Stimulated activated CD8-positive, alpha-beta memory T cell treated with anti-CD3 and anti-CD28 coated beads, Interleukin-4, amount 100 ng/mL, for 4 hours (primary cell): ENCODE measurements at places on chromosomes 16 and 17.

DNA sequence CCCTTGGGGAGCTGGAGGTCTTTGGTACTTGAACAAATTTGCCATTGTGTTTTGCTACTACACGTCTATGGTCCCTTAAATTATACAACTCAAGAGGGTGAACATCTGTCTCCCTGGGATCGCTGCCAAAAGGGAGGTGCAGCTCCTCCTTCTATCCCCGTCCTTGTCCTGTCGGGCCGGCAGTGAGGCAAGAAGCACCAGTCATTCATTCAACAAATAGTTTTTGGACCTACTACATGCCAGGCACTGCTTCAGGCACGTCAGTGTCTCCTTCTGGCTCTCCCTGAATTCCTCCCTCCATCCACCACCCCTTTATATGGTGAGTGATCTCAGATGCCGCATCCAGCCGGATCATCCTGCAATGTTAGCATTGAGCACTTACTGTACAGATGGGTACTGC is 2.2 kb upstream of the RPL38 start:
- DNase-seq: no peak

DNA sequence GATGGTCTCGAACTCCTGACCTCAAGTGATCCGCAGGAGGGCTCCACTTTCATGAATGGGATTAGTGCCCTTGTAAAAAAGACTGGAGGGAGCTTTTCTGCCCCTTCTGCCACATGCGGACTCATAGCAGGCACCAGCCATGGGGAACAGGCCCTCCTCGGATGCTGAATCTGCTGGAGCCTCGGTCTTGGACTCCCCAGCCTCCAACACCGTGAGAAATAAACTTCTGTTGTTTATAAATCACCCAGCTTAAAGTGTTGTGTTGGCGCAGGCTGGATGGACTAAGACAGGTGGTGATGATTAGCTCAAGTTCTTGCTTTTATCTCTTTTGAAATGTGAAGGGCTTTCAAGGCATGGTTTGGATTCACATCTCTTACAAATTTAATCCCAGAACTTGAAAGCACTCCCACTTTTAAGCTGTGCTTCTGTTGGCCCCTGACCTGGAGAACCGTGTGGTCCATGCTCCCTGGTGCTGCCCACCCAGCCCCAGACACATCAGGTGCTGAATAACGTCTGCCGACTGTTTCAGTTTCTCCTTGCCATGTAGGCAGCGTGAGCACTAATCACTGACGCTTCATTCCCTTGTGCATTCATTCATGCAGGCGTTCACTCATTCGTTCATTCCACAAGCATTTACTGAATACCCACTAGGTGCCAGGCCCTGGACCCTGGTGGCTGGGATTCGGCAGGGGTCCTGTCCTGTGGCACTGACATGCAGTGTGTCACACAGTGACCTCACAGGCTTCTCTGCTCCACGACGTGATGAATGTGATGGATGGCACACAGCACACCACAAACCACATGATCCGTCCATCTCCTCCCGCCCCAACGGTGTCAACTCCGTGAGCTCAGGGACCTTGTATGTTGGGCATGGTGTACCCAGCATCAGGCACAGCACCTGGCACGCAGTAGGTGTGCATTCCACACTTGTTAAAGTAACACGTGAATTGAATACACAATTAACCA is 8.9 kb downstream of the CIBAR2 start:
- no peak for DNase-seq

GRCh38 chr16:2438121-2438520 is 8.9 kb downstream of the CCNF start:
- DNase-seq: no peak

DNA sequence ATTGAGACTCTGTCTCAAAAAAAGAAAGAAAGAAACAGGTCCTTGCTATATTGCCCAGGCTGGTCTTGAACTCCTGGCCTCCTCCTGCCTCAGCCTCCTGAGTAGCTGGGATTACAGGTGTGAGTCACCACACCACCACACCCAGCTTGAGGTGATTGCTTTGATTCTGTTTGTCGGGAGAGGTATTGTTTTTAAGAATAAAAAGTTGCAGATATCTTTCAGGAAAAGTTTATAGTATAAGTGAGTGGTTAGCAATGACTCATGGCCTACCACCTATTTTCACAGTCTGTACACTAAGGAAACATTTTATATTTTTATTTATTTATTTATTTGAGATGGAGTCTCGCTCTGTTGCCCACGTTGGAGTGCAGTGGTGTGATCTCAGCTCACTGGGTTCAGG is 45.0 kb downstream of the RHOT1 start:
- no peak for DNase-seq

GRCh38 chr17:50638966-50639713 is 4.5 kb downstream of the ABCC3 start:
- DNase-seq: no peak

DNA sequence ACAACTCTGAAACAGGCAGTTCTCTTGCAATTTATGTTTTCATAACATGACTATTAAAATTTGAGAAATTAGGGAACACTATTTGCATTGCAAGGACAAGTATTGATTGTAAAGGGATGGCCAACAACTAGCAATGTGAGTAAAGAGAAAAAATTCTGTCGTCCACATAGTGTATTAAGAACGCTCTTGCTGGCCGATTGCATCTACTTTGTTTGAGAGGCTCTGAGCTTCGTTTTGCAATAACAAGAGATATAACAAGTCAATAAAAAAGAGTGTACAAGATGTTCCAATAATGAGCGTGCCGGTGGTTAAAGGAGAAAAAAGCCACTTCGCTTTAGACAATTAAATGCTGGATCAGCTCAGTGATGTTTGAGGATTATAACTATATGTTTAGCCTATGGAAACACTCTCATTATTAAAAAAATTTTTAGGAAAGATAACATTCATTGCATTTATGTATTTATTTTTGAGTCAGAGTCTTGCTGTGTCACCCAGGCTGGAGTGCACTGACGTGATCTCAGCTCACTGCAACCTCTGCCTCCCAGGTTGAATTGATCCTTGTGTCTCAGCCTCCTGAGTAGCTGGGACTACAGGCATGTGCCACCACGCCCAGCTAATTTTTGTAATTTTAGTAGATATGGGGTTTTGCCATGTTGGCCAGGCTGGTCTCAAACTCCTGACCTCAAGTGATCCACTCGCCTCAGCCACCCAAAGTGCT is 19.2 kb upstream of the TOM1L1 start:
- no peak for DNase-seq

- DNase-seq: peak; percentile 91
Observed at GRCh38 chr16:28309811-28310311, 17.5 kb downstream of the SBK1 start.

DNA sequence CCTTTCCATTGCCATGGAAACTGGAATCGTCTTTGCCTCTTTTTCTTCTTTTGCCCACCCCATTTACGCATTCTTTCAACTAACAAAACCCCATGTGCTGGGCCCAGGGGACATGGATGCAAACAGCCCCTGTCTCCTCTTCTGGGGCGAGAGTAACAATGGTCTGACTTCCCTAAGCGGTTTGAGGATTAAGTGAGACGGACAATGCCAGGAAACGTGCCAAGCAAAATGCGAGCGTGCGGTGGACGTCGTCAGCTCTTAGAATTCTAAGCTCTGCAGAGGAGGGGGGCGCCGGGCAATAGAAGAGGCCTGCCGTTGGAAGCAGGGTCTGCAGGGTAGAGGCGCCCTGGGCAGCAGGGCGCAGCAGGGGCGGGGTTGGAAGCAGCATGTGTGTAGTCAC is 42.4 kb upstream of the JPH3 start:
- DNase-seq: no peak

GRCh38 chr17:82134101-82134500 is 36.1 kb upstream of the FASN start:
- no peak for DNase-seq

DNA sequence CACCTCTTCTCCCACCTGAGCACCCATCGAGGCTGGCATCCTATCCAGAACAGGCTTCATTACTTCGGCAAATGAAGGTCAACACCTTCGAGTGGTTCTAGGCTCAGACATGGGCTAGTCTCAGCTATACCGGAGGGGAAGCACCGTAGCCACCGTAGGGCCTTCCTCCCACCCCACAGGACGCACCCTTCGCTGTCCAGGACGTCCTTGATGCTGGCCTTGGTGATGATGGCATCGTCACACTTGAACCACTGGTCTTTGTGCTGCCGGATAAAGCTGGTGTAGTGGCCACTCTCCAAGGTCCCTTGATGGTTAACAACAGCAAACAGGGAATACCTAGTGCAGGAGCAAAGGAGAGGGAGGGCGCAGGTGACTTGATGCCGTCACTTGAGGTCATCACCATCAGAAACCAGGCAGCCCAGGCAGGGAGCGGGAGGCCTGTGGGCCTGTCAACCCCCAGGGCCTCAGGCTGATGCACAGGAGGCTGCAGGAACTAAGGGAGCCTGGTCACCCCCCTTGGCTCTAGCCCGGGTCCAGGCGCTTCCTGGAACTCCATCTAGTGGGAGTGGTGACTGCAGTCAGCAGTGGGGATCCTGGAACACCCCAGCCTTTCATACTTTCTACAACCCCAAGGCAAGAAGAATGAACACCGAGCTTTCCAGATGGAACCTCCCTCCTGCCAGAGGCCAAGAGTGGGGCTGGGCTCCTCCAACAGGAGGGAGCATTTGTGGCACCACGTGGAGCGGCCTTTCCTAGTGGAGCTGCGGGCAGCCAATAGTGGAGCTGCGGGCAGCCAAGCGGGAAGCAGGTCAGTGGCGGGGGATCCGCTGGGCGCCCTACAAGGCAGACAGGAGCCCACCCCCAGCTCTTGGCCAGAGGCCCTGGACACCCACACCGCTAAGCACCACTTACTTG is 38.5 kb downstream of the USP22 start:
- no peak for DNase-seq

DNA sequence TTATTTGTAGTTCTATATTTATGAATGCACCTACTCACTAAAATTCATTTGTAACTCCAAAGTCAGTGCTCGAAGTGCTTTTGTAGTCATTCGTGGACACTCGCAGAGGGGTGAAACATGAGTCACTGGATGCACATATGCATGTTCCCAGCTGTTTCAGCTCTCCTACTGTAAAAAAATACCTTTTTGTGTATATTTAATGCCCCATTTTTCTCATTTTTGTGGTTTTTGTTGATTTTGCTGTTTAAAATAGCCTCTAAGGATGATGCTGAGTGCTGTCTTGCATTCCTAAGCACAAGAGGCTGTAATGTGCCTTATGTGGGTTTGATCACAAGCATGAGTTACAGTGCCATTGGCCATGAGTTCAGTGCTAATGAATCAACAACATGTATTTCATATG is 30.6 kb downstream of the CENPV start:
- no peak for DNase-seq

DNA sequence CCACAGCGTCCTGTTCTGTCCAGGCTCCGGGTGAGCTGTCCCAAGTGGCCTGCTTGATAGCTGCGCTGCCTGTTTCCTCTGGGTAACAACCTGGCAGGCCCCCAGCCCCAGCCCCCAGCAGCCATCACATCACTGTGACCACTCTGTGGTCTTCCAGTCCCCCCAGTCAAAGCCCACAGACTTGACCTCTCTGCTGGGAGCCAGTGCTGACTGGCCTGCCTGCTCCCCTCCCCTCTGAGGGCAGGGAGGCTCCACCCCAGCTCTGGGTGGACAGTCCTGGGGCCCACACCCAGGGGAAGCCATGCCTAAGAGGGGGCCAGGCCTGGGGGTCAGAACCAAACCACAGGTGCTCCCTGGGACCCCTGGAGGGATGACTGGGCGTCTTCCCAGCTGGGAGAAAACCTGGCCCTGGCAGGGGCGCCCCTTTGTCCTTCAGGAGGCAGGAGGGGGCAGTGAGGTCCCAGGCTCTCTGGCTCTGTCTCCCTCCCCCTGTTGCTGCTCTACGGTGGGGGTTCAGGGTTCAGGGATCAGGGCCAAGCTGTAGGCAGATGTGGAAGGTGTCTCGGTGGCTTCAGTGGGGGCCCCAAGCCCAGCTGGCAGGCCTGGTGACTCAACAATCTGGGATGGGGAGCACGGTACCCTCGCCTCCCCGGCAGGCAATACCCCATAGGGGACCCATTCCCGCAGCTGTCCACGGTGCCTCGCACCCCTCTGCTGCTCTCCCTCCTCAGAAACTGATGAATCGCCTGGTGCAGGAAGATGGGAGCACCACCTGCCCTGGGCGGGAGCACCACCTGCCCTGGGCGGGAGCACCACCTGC is 1.8 kb upstream of the SLC16A3 start:
- DNase-seq: no peak

GRCh38 chr16:66083171-66083570 is 283.3 kb upstream of the CDH5 start:
- no peak for DNase-seq

DNA sequence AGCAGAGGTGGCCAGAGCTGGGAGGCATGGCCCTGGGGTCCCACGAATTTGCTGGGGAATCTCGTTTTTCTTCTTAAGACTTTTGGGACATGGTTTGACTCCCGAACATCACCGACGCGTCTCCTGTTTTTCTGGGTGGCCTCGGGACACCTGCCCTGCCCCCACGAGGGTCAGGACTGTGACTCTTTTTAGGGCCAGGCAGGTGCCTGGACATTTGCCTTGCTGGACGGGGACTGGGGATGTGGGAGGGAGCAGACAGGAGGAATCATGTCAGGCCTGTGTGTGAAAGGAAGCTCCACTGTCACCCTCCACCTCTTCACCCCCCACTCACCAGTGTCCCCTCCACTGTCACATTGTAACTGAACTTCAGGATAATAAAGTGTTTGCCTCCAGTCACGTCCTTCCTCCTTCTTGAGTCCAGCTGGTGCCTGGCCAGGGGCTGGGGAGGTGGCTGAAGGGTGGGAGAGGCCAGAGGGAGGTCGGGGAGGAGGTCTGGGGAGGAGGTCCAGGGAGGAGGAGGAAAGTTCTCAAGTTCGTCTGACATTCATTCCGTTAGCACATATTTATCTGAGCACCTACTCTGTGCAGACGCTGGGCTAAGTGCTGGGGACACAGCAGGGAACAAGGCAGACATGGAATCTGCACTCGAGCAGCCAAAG is 2.3 kb downstream of the CSF3 start:
- no peak for DNase-seq

DNA sequence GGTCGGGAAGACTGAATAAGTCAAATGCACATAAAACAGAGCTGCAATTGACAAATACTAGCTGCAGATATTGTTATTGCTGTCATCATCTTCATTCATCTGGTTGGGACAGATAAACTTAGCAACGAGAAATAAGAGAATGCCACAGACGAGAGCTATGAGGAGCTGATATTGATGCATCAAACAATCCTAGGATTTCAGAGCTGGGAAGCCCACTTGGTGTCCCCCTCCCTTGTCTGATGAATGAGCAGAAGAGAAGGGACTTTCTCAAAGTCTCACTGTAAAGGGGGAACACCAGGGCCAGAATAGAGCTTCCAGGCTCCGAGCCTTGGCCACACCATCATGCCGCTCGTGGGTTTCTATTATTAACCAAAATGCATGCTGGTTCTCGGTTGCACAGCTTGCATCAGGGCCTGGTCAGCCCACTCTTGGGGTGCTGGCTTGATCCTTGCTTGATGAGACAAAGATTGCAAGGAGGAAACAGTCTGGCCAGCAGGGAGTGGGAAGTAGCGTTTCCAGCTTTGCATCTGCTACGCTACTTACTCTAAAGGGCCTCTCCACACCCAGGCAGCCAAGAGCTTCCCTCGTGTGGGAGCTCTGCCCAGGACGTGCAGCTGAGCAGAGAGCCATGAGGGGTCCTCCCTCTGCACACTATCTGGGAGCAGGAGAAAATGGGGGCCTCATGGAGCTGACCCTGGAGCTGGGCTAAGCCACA is 28.4 kb upstream of the EMP2 start:
- DNase-seq: no peak
